ENCODE measurements at places on chromosomes 2 and 18.

DNA sequence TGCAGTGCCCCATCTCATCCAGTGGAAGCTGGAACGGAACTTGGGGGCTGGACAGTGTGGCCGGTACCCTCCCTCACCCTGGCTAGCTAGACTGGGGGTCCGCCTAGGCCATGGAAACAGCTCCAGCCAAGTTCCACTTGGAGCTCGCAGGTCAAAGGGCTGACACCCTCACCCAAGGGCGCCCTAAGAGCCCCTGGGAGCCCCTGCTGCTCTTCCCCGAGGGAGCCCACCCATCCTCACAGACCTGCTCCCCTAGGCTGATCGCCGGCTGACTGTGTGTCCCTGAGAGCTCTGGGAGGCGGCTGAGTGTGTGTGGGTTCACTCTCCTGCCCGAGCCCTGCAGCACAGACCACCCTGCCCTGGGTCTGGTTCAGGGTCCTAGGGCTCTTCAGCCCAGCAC lies 118.2 kb upstream of the OTOS start:
- no peak for DNase-seq

GRCh38 chr2:10297959-10298531 lies 4.7 kb upstream of the HPCAL1 start:
- no peak for DNase-seq

- DNase-seq = no peak
These were observed 12.2 kb downstream of the ARPC2 start for GRCh38 chr2:218229239-218229638.

DNA sequence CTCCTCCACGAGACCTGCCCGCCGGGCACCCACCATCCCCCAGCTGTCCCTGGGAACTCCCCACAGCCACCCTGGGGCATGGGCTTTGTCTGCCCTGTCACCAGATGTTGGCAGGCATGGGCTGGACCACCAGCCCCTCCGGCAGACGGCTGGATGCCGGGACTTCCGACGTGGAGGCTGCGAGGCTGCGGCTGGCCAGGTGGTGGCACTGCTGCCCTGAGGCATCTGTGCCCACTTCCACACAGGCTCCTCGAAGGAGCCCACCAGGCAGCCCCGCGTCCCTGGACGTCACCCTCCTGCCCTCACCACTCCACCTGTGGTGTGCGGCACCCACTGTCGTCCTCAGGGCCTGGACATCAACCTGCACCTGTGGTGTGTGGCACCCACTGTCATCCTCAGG lies 319.9 kb upstream of the SALL3 start:
- no peak for DNase-seq

DNA sequence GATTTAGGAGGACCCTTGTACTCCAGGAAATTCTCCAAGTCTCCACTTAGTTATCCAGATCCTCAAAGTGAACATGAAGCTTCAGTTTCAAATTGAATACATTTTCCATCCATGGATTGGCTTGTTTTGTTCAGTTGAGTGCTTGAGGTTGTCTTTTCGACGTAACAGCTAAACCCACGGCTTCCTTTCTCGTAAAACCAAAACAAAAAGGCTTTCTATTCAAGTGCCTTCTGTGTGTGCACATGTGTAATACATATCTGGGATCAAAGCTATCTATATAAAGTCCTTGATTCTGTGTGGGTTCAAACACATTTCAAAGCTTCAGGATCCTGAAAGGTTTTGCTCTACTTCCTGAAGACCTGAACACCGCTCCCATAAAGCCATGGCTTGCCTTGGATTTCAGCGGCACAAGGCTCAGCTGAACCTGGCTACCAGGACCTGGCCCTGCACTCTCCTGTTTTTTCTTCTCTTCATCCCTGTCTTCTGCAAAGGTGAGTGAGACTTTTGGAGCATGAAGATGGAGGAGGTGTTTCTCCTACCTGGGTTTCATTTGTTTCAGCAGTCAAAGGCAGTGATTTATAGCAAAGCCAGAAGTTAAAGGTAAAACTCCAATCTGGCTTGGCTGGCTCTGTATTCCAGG lies at the start of gene CTLA4:
Gene CTLA4, plus strand, starts transcription at position 211 of the 640 bp plus-strand sequence. Its CDS starts 172 bp downstream, at position 383.
- DNase-seq = no peak

GRCh38 chr2:108786354-108787215 lies at the start of gene CCDC138:
Gene CCDC138, plus strand, starts transcription at chr2:108786771. Its CDS starts 52 bp downstream, at chr2:108786823.
- peak; percentile 87 for DNase-seq

Measured in T47D (cell line).